Stimulated activated CD4-positive, alpha-beta T cell treated with anti-CD3 and anti-CD28 coated beads, Interleukin-1b, Interleukin-23, amount 100 ng/mL, for 1 hour (primary cell): ENCODE measurements at places on chromosomes 3 and 15.

DNA sequence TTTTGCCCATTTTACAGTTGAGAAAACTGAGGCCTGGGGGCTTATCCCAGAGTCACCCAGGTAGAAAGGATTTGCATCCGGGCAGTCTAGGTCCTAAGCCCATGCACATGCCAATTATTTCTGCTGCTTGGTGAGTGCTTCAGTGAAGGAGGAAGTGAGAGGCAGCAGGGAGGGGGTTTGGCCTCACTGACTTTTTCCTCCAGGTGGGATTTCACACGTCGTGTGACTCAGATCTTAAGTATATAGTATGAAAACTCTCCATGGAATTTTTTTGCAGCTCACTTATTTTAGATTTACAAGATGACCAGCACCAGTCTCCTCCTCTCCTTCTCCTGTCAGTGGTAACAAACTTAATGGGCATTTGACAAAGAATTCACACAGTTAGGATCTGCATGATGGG, 4.6 kb downstream of the ITGA11 start:
- no peak for DNase-seq

DNA sequence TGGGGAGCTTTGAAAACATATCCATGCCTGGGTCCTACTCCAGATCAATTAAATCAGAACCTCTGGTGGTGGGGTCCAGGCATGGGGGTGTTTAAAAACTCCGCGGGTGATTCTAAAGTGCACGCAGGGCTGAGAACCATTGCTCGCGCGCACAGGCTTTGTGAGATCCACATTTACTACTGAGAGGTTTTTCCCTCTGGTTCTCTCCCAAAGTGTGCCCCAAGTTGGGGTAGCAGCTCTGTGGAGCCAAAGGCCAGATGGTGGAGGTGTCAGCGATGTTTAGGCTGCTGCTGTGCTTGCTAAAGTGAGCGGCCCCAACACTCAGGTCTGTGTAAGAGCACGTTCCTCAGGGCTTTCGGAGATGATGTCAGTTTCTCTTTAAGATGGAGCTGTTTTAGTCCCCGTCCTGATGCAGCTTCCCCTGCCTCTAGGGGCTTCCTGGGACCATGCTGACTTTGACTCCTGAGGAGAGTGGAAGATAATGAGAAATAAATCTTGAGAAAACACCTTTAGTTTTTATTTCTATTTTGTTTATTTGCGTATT, 13.4 kb upstream of the MAGEF1 start:
- no peak for DNase-seq

DNA sequence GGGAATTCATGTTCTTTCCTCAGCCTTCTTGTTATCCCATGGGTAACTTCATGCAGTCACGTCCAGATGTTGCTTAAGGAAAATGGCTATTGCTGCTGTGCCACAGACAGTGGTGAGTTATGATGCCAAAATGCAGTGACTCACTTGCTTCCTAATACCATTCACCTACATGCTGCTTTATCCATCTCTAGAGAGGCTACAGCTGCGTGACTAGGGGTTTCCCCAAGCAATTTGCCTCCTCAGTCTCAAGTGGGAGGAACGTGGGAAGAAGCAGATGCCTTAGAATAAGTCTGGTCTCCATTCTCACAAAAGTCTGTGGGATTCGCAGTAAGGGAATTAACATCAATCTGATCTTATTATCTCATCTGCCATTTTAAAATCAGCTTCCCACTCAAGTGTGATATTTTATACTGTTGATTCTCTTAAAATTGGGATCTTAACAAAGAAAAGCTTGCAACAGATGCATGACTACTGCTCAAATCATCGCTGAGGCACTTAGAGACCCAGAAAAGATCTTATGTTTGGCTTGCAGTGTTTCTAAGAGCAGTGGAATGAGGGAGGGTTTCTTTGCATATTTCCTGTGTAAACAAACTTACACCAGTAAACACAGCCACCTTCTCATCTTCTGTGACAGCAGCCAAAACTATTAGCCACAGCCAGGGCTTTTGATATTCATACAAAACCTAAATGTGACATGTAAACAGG, 62.0 kb upstream of the ACP3 start:
- no peak for DNase-seq

DNA sequence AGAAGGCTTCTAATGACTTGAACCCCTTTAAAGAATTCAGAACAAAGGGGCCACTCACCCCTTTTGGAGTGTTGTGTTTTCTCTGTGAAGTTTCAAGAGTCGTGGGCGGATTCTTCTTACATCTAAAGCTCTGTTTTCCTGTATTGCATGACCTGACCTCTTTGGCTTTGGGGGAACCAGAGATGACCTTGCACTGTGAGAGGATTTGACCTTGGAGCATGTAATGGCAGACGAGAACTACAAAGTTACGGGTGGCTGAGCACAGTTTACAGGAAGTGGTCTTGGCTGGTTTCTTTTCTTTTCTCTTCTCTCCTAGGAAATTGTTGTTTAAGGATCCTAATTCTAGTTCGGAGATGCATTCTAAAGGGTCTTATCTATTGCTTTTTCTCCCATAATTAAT, 6.2 kb upstream of the BDH1 start:
- DNase-seq, result no peak

DNA sequence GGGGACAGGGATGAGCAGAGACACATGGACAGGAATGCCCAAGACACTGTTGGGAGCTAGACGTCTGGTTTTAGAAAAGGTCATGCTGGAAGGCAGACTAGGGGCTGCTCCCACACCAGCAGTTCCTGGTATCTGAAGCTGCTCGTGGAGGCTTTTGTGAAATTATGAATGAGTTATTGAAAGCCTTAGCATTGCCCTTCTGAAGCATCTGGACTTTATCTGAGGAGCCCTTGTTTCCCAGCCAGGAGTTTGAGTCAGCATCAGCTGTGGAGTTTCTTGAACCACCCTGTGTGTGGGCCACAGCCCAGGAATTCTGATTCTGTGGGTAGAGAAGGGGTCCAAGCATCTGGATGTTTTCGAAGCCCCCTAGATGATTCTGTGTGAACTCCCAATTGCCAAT, 258.7 kb downstream of the SLCO3A1 start:
- DNase-seq, result no peak

- DNase-seq, result no peak
These were observed 54.4 kb upstream of the LRRFIP2 start for GRCh38 chr3:37228749-37229148.

DNA sequence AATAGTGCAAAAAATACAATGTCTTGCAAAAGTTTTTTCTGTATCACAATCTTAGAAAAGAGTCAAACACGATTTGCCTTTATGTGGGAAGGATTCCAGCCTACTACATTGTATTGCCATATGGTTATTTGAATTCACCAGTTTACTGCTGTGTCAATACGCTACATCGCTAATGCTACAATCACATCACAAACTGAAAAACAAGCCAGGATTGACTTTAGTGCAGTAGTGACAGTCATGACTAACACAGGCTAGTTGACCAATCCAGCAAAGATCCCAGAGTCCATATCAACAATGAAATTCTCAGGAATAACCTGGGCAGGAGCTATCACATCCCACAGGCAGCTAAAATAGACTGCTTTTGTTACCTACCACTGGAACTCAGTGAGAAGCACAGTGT, 67.0 kb downstream of the IL12A start:
- no peak for DNase-seq

DNA sequence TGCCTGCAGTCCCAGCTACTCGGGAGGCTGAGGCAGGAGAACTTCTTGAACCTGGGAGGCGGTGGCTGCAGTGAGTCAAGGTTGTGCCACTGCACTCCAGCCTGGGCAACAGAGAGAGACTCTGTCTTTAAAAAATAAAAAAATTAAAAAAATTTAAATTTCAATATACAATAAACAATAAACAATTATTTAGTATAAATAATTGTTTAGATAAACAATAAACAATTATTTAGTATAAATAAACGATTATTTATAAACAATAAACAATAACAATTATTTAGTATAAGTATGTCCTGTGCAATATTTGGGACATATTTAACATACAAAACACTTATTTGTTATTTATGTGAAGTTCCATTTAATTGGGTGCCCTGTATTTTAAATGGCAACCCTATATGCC, 119.6 kb downstream of the XXYLT1 start:
- no peak for DNase-seq

- no peak for DNase-seq
These were observed 162.6 kb downstream of the KLF13 start for GRCh38 chr15:31489281-31489680.

GRCh38 chr15:39741258-39741657, 41.4 kb downstream of the FSIP1 start:
- no peak for DNase-seq

DNA sequence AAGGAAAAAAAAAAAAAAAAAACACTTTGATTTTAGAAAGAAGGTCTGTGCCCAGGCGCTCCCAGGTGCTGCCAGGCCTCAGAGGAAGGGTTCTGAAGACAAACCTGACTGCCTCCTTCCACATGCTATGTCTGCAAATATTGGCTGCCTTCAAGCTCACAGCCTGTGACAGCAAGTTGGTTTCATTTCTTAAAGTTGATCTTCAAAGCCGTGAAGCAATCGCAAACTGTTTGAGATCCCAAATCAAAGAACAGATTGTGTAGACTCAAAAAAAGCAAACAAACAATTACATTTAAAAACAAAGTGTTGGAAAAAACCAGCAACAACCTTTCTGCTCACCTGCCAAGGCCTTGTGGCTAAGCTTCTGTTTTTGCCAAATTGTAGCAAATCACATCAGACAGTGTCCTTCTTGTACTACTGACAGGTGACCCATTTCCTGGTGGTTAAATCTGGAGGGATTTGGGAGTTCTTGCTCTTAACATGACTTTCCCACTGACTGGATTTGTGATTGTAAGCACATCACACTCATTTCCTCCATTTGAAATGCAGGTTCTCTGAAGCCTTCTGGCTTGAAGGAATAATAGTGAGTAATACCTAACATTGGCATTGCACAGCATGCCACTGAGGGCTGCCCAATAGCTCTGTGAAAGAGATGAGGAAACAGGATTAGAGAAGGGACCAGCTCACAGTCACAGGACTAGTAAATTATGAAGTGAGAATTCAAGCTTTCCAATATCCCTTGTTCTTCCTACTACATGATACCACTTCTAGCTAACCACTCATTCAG, 502.4 kb downstream of the LPP start:
- no peak for DNase-seq

GRCh38 chr3:170437176-170437575, 18.5 kb downstream of the CLDN11 start:
- no peak for DNase-seq
